ENCODE measurements at places on chromosomes 6 and 20.
A peak's percentile ranks its signal among the peaks of the same experiment; 100 is the strongest.

DNA sequence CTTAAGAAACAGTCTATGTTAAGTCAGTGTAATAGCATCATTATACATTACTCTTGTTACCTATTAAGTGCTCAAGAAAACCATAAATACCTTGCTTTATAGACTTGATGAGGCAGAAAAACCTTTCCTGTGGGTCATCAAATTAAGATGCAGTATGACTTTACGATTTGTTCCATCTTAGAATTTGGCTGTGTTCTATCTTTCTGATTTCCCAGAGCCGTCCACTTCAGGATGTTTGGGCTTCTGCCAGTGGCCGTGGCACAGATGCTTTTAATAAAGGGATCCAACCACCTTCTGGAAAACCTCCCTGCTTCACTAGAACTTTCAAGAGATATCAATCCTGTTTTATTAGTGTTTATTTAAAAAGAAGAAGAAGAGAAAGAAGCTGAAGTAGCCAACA is 71.2 kb downstream of the PDE7B start:
- no peak for DNase-seq

DNA sequence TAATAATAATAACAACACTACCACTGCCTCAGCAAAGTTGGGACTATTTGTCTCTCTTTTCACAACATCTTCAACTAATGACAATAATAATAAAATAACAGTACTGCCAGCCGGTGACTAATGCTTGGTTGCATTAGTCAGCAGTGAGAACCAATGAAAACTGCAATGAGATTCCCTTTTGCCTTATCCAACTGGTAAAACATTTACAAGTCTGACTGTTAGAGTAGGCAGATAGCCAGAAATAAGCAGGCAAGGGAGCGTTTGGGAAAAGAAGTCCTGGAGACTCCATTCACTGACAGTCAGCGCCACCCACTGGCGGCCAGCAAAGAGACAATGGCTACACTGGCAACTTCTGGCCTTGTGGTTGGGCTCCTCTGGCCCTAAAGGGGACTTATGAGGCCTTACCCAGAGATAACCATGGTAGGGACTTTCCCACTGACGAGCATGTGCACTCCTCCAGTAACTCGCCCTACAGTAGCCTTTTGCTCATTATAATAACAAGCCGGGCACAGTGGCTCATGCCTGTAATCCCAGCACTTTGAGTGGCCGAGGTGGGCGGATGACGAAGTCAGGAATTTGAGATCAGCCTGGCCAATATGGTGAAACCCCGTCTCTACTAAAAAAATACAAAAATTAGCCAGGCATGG is 3.4 kb upstream of the NSFL1C start:
- DNase-seq: peak; percentile 88

- DNase-seq: no peak
These were observed 460.4 kb upstream of the PLCB4 start for GRCh38 chr20:8608470-8608869.

- DNase-seq: no peak
These were observed 42.2 kb upstream of the UST start for GRCh38 chr6:148704400-148705246.

DNA sequence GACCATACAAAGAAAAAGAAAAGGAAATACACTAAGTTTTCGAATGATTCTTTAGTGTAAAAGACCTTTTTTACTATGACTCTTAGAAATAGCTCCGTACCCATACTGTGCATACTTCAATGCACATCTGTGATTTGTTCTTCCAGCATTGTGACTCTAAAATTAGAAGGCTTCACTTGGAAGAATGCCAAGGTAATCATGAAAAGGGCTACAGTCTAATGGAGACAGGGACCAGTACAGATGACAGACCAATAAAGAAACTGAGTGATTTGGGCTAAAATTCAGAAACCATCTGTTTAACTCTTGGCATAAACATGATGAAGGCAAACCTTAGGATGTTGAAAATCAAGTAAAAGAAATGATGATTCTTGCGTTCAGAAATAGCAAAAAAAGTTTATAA is 46.3 kb downstream of the CYP39A1 start:
- DNase-seq: no peak

DNA sequence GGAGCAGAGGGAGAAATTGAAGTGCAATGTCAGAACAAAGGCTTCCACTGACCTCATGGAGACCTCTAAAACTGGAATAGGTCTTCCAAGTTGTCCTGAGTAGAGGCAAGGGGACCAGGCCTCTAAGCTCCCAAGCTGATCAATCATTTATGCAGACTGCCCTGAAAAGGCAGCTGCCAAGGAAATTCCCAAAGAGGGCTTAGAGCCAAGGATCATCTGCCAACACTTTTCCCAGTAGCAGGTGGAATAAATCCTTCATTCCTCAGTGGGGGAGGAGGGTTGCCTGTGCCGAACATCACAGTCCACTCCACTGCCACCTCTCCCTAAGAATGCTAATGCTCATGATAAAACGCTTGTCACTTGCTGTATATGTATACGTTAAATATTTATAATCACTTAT is 29.3 kb upstream of the RALY start:
- DNase-seq: no peak

- no peak for DNase-seq
These were observed 13.0 kb downstream of the SIRPA start for GRCh38 chr20:1908191-1908590.

DNA sequence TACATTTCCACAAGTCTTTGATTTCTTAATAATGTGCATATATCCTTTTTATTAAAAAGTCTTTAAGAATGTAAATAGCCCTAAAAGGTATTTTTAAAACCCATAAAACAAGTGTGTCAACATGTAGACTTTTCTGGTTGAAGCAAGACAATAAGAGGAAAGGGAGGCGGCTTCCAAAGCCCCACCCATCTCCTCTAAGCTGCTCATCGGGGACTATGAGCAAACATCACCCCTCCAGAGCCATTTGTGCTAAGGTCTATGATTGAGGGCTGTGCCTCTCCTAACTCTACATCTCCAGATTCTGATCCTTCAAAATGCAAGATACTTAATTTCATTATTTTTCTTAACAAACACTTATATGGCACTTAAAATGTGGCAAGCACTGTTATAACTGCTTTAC is 2.5 kb upstream of the NAA20 start:
- peak; percentile 34 for DNase-seq

- DNase-seq: peak; percentile 64
These were observed 135.9 kb downstream of the TMEM242 start for GRCh38 chr6:157187182-157188083.

DNA sequence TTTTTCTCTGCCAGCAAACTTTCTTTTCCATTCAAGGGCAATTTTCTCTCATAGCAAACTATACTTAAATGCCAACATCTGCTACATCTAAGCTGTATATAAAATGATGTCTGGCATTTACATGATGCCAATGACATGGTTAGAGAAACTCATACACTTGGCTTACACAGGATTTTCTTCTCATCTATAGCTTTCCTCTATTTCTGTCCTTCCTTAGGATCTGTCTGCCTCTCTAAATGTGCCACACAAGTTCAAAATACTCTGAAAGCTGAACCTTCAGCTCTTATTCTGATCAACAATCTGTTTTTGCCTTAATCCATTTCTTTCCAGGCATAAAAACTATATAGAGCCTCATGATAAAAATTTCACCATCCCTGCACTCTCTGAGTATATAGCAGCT is 290.9 kb upstream of the RNF217 start:
- DNase-seq: no peak

GRCh38 chr6:157688960-157689599 is 134.0 kb upstream of the SNX9 start:
- DNase-seq: no peak

GRCh38 chr6:71139249-71139648 is 149.4 kb upstream of the OGFRL1 start:
- DNase-seq: no peak

DNA sequence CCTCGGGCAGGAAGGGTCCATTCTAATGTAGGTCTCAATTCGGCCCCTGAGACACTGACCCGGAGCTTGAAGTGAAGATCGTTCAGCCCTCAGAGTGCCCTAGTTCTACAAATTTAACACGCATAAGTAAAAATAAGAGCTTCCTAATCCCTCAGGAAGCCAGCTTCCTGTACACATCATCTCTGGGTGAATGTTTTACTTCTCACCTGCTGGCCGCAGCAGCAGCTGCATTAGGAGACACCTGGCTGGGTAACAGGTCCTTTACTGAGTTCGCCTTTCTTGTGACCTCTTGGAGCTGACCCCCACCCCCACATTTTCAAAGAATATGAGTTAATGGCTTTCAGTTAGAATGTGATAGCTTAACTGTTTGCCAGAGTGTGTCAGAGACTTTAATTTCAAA is 165.0 kb downstream of the SMOC2 start:
- no peak for DNase-seq

- peak; percentile 27 for DNase-seq
These were observed 10.4 kb downstream of the TRIM31 start for GRCh38 chr6:30102414-30102969.

- DNase-seq: no peak
These were observed 81.4 kb upstream of the RPS6KA2 start for GRCh38 chr6:166708460-166708859.

- DNase-seq: no peak
These were observed 21.2 kb upstream of the NHSL1 start for GRCh38 chr6:138520463-138520862.

- DNase-seq: no peak
These were observed 29.6 kb downstream of the BPIFB1 start for GRCh38 chr20:33312583-33312982.

DNA sequence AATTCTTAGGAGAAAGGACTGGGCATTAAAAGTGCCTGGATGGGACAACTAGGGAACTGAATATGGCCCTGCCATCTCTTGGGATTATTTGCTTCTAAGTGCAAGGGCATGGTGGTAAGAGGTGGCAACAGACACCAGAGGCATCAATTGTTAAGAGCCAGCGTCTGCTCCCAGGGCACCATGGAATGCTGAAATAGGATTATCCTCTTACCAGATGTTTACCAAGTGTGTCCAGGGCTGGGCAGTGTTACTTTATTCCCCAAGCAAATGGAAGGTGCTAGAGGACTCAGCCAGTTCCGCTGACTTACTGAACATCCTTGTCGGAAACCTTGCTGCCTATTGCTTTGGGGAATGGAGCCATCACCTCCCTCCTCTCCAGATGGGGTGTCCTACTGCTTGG is 273.6 kb upstream of the SUPT3H start:
- DNase-seq: no peak

DNA sequence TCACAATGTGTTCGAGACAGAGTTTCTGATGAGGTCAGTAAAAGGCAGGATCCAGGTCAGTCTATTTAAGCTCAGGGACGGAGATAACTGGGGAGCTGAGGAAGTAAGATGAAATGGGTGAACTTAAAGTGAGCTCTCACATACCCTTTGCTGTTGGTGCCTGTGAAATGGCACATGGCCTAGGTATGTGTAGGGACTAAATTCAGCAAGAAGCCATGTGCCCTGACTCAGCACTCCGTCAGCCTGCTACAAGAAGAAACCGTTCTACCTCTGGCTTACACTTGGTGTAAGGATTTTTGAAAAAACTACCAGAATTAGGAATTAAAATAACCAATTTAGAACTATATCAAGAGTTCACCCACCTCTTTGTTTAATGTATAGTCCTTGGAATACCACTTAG is 41.1 kb upstream of the TRDN start:
- DNase-seq: no peak

All from prostate gland (tissue), 2 donors.